Stimulated activated CD4-positive, alpha-beta T cell treated with anti-CD3 and anti-CD28 coated beads, Interleukin-4, amount 100 ng/mL, for 24 hours (primary cell): ENCODE measurements at places on chromosomes 12 and 14.

- no peak for DNase-seq
These were observed 4.4 kb downstream of the VDR start for GRCh38 chr12:47900131-47901062.

DNA sequence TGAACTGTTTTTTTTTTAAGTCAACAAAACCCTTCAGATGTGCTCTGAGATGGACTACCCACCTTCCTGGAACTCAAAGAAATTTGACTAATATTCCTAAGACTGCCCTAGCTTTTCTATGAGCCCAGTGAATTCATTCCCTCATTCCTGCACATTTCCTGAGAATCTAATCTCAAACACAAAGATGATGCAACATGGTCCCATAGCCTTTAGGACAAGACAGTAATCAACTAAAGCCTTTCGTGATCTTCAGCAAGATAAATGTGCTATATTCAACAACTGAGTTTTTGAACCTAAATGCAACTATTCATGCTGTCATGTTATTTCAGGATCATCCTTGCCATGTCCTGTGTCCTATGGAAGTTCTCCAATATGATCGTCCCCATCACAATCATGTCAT lies 5.0 kb downstream of the SETD3 start:
- DNase-seq: no peak

- DNase-seq: peak; percentile 27
These were observed 99.9 kb downstream of the TMTC3 start for GRCh38 chr12:88241862-88242570.

- DNase-seq: no peak
These were observed 131.5 kb downstream of the GPR135 start for GRCh38 chr14:59333668-59334067.

DNA sequence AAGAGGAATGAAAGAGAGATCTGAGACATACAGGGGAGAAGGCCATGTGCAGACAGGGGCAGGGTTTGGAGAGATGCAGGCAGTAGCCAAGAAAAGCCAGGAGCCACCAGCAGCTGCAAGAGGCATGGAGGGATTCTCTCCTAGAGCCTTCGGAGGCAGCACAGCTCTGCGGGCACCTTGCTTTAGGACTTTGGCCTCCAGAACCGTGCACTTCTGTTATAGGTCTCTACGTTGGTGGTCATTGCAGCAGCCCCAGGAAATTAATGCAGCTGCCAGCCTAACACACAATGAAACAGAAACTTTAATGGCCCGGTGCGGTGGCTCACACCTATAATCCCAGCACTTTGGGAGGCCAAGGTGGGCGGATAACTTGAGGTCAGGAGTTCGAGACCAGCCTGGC lies 14.7 kb upstream of the VRK1 start:
- DNase-seq: no peak

DNA sequence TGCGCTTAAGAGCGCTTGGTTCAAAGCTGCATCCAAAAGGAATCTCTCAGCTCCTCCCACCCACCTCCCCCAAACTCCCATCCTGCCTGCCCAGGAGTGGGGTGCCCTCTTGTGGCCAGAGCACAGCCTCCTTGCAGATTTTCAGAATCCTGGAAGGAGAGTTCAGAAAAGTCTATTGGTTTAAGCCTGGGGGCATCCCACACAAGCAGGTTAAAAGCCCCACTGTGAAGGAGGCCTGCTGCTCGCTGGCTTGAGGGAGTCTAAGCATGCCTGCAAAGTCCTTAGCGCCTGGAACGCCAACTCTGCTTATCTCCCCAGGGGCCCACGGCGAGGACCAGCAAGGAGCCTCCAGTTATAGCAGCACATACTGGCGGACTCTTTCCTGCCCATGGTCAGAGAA lies 297.1 kb downstream of the KSR2 start:
- DNase-seq: no peak

DNA sequence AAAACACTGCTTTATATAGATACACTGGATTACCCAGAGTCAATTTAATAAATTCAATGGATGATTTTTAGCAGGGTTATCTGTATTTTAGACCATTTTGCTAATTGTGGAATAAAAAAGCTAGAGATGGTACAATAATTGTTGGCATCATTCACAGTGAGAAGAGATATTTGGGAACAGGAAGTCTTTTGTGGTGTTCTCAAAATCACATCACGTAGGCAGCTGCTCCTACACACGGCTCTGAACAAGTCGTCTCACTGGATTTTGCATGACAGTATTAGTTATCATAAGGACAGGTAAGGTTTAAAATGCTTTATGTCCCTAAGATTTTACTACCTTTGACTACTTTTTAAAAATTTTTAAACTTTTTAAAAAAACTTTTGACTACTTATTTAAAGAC lies 52.0 kb downstream of the PAPLN start:
- DNase-seq: no peak

DNA sequence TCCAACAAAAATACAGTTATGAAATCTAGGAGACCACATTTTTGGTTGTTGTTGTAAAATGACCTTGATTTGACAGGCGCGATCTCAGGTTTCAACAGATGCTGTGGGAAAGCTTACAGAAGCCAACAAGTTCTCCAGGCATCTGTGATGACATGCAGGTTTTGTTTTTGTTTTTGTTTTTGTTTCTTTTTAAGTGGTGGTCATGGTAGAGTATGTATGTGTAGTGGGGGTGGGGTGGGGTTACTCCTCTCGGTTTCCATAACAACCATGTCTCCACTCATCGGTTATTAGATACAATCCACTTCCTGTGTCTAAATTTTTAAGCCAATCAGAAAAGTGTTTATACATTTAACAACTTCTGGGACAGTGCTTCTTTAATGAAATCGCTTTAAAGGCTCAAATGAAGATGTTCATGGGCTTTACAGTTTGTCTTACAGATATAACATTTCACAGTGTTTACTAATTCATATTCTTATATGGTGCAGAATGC lies 199.9 kb upstream of the FOXN3 start:
- peak; percentile 33 for DNase-seq

DNA sequence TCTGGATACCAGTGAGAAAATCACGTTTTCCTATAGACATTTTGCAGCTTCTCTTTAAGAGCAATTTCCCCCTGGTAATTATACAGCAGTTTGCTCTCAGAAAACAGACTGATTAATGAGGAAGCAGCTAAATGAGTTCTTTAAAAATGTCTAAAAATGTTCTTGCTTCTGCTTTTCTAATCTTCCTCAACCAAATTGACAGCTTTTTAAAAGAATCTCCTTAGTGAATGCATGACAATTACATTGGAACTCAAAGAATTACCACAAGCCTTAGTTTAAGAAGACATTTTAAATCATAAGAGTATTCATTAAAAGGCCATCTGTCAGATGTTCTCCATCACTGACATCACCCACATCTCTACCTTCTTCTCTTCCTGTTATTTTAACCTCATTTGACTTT lies 135.8 kb upstream of the PLXNC1 start:
- DNase-seq: no peak

DNA sequence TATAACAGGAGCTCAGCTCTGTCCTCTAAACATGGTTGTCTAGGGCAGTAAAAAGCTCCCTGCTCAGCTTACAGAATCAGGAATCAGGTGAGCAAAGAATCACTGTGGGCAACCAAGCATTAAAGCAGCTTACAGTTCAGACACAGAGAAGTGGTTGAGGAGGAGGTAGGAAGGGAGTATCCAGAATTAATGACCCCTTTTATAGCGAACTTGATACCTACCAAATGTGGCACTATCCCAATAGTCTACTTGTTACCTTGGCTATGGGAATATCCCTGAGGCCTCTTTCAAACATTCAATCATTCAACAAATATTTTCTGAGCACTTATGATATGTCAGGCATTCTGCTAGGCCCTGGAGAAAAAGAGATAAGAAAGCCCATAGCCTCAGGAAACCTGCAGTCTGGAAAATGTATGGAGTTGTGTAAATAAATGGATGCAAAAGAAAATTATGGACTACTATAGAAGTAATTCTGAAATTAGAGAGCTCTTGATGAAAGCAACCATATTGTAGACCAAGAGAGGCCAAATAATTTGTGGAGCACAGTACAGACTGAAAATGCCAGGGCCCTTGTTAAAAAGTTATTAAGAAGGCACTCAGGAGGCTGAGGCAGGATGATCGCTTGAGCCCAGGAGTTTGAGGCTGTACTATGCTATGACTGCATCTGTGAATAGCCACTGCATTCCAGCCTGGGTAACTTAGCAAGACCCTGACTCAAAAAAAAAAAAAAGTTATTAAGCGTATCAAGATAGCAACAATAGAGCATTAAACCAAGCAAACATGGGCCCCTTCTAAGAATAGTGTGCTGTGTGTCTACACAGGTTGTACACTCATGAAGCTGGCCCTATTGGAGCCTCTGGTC lies 134.0 kb upstream of the CPSF6 start:
- DNase-seq: no peak

DNA sequence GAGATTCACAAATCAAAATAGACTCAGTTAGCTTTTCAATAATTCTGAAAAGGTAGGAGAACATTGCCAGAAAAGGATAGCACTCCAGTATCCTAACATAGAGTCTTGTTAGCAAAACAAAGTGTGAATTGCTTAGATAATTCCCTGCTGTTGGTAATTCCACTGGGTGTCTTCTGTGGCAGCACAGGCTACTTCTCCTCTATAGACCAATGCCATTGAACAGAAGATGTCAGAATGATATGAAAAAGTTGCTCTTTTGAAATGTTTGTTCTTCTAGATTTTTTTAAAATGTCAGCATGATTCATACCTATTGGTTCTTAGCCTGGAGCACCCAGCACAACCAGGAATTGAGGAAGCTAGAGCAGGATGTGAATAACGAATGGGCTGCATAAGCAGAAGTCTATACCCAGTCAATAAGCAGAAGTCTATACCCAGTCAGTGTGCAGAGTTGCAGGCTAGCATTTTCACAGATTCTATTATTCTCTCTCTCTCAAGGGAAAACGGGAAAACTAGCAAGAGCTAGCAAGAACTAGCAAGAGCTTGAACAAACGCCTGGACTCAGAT lies 112.8 kb downstream of the SYT1 start:
- DNase-seq: no peak

DNA sequence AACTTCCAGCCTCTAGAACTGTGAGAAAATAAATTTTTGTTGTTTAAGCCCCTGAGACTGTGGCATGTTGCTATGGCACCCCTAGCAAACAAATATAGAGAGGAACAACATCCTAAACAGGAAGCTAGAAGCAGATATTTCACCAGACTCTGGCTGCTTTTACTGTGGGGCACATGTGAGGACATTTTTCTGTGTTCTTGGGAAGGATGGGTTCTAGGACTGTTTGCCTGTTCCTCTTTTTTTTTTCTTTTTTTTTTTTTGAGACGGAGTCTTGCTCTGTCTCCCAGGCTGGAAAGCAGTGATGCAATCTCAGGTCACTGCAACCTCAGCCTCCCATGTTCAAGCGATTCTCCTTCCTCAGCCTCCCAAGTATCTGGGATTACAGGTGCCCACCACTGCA lies 4.2 kb upstream of the HRK start:
- DNase-seq: no peak

GRCh38 chr12:43882578-43883178 lies 46.8 kb downstream of the TMEM117 start:
- peak; percentile 26 for DNase-seq

GRCh38 chr12:108801736-108802100 lies 55.7 kb downstream of the SSH1 start:
- no peak for DNase-seq

- no peak for DNase-seq
These were observed 49.9 kb downstream of the TRIM9 start for GRCh38 chr14:51044961-51045360.

DNA sequence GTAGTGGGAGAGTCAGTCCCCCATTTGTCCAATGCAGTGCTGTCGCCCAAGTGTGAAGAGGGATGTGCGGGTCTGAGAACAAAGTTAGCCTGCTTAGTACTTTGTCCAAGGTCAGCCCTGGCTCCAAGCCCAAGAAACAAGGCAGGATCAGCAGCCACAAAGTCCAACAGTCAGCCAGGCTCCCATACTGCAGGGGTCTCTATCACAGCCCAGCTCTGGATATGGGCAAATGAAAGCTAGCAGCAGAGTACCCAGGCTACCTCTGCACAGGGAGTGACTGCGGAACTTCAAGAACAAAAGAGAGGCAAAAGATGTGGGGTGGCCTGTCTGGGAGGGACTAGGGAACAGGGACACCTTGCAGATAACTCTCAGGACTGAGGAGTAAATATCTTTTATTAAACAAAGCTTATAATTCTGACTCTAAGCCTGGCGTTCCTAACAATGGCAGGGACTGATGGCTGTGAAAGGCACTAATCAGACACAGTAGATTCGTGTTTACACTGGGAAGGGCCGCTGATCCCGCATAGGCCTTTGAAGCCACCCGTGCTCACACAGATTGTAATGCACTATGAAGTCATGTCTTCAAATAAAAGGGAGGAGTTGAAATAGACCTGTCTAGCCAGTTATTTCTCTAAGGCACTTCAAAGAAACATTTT lies 91.0 kb upstream of the EEA1 start:
- DNase-seq: no peak

- DNase-seq: no peak
These were observed 23.9 kb downstream of the PRICKLE1 start for GRCh38 chr12:42565633-42566032.

DNA sequence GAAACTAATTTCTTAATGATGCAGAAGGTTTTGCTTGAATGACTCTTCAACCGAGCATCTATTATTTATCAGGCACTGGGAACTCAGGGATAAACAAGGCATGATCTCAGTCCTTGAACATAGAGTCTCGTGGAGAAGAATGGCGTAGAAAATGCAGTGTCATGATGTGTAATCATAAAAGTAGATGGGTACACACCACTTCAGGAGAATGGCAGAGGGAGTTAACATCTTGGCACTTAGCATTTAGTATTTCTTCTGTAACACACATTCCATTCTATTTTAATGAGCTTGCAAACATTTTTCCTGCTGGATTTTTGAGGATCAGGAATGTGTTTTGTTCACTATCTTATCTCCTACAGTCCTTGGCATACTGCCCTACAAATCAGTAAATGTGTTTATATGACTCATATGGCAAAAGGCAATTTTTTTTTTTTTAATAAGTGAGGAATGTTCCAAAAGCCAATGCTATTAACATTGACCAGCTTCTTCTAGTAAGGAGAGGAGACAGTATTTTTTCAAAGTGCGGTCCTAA lies 3.8 kb downstream of the TXNRD1 start:
- DNase-seq: no peak

GRCh38 chr12:7485095-7485494 lies 18.5 kb downstream of the CD163 start:
- DNase-seq: no peak

GRCh38 chr12:126811391-126811790 lies 1455.6 kb upstream of the TMEM132C start:
- no peak for DNase-seq

GRCh38 chr12:24233519-24234246 lies 284.2 kb upstream of the SOX5 start:
- no peak for DNase-seq

- DNase-seq: no peak
These were observed 70.4 kb downstream of the TBK1 start for GRCh38 chr12:64522316-64522715.

DNA sequence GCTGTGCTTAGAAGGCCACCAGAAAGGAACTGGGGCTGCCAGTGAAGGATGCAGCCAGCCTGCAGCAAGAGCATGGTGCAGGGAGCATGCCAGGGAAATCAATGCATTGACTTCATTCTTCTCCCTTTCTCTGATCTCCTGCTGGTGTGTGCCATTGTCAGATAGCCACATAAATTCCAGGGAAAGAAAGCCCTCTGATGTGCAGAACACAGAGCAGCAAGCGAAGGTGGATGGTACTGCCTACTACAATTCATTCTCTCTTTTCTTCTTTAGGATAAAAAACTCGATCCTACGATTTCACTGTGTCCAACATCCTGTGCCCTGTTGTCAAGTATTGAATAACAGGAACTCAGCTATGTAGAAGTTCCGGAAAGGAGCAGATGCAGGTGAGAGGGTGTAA lies 446.7 kb upstream of the TMEM132C start:
- no peak for DNase-seq
